G401 (cell line): ENCODE measurements at places on chromosomes 3 and 15.

DNA sequence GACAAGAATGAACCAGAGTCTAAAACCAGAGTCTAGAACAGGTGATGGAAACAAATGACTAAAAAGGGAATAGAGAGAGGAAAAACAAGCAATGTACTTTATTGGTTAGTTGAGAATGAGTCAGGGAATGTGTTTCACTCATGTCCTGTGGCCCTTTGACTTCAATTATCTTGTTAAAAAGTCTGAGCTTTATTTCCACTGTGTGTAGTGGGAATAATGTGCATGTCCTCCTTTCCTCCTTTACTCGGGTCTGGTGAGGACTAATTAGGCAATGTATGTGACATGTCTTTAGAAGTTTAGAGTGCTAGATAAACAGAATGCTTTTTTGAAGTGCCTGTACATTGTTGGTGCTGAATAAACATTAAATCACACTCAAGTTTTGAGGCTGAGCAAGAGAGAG, 21.3 kb downstream of the LSAMP start:
- DNase-seq = no peak

GRCh38 chr3:117567906-117568305, 858.3 kb downstream of the TUSC7 start:
- no peak for DNase-seq

- no peak for DNase-seq
Measured at GRCh38 chr3:30810625-30811024, 83.8 kb downstream of the GADL1 start.

DNA sequence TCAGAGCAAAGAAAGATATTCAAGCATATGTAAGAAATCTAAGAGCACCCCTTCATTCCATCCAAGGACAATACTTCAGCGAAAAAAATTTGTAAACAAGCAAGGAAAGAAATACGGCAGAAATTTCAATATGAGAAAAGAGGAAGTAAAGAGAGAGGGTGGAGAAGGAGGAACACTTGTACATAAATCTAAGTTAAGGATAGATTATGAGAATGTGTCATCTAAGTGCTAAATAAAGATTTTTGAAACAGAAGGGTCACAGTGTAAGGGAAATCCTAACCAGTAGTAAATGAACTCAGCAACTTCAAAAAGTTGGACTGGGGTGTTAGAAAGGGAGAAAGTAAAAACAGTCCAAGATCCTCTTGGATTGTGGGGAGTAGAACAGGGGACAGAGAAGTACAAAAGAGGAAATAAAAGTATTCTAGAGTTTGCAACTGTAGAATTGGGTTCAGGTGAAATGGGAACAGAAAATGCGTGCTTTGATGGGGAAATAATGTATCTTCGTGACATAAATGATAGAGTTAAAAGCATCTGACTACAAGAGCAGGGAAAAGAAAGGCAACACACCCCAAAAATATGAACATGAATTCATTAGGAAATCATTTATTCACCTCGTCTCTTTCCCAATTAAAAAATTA, 68.5 kb upstream of the ATP13A5 start:
- no peak for DNase-seq

DNA sequence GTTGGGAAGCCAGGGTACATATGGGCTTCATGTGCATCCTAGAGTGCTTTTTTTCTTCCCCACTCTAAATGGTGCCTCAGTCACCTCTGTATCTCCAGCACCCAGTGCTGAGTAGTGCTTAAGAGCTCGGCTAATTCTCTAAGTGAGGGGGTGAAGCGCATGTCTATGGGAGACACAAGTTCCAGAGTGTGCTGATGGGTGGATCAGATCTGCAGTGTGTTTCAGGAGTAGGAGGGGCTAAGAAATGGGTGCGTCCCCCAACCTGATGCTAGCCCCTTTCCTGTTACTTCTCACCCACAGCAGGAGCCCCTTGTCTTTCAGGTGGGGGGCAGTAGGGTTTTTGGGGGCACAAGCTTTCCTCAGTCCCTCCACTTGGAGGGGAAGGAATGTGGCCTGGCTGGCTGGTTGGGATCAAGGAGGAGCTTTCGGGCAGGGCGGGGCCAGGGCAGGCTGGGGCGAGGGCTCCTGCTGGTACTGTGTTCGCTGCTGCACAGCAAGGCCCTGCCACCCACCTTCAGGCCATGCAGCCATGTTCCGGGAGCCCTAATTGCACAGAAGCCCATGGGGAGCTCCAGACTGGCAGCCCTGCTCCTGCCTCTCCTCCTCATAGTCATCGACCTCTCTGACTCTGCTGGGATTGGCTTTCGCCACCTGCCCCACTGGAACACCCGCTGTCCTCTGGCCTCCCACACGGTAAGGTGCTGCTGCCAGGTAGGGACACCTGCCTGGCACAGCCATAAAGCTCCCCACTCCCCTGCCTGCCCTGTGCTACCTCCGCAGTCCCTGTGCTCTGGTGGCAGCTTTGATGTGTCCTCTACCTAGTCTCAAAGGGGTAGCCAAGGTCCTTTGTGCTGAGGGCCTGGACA, at the start of gene IL17RE:
Gene IL17RE (plus strand): TSS at position 477 of the 866 bp plus-strand sequence. CDS start 85 bp downstream, at position 562.
- peak; percentile 60 for DNase-seq

GRCh38 chr3:112685956-112686799, 45.2 kb upstream of the CCDC80 start:
- no peak for DNase-seq

DNA sequence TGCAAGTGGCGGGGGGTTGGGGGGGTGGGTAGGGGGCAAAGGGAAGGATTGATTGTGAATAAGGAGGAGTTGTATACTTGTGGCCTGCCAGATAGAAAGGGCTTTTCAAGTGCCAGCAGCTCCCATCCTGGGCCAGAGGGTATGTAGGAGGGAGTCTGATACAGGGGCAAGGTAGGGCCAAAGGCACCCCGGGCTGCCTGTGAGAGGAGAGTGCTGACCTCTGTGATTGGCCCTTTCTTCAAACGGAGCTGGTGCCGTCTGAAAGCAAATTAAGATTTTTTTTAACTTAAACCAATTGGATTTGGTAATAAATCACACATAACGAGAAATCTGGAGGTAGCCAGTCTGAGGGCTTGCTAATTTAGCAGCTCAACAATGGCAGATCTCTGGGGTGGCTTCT, 229.9 kb downstream of the THSD4 start:
- DNase-seq = no peak

DNA sequence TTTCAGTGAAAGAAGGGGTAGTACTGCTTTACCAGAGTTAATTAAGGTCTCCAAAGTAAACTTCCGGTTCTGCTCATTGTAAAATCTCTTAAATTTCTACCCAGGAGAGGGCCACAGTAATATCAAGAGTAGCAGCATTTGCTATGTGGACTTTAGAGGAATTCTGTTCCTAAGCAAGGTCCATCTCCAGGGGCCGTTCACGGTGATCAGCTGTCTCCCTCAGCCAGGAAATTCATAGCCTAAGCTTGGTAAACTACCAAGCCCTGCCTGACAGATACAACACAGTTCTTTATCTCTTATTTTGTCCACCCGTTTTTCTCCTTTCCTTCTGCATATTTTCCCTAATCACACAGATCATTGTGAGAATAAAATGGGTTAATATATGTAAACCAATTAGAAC, 2.3 kb downstream of the DUT start:
- no peak for DNase-seq

DNA sequence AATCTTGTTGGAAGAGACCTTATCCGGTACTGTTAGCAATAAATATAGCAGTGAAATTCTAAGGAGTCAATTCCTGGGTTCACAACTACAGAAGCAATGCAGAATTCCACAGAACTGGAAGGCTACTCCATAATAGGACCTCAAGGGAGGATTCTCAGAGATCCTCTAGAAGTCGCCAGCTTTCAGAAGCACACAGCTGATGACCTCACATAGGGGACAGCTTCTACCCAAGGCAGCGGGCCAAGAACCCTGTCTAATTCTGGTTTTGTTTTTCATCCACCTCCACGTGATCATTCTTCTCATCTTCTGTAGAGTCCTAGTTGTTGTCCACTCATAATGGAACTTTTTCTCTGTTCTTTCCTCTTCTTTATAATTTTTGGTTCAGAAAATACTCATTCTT, 99.4 kb downstream of the ERC2 start:
- peak; percentile 36 for DNase-seq

DNA sequence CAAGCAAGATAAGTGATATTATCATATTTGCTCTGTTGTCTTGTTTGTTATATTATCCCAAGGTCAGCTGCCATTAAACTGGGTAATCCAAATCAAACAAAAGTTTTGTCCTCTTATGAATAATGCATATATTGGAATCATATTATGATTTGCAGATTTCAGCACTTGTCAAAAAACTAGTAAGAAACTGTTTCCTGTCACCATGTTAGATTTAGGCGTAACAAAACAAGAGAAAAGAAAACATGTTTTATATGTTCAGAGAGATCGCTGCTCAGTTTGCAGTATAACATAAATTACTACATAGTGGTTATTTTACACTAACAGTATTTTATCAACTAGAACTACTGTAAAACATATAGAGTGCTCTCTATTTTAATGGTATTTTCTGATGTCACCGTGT, 123.4 kb upstream of the ICE2 start:
- DNase-seq = no peak

GRCh38 chr3:11736136-11736833, 92.6 kb upstream of the VGLL4 start:
- no peak for DNase-seq

GRCh38 chr3:101850246-101851051, 1.1 kb downstream of the NFKBIZ start:
- peak; percentile 41 for DNase-seq

DNA sequence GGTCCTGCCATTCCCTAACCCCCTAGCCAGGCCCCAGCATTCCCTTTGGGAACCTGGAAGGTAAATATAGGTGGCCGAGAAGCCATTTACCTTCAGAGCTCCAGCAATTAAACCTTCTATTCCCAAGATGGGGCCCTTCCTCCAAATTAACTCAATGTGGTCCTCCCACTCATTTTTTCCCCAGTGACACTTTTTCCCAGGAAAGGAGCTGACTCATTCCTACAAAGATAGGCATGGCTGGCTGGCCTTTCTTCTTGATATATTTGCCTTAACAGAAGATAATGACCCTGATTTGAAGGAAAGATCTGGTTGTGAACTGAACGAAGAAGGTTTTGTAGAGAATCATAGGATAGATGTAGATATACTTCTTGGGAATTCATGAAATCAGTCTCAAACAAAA, 279.0 kb upstream of the VEPH1 start:
- DNase-seq = no peak

- DNase-seq = no peak
Measured at GRCh38 chr3:66717806-66718205, 217.0 kb upstream of the LRIG1 start.

GRCh38 chr3:132840201-132840700, 118.0 kb upstream of the NPHP3 start:
- DNase-seq = no peak

DNA sequence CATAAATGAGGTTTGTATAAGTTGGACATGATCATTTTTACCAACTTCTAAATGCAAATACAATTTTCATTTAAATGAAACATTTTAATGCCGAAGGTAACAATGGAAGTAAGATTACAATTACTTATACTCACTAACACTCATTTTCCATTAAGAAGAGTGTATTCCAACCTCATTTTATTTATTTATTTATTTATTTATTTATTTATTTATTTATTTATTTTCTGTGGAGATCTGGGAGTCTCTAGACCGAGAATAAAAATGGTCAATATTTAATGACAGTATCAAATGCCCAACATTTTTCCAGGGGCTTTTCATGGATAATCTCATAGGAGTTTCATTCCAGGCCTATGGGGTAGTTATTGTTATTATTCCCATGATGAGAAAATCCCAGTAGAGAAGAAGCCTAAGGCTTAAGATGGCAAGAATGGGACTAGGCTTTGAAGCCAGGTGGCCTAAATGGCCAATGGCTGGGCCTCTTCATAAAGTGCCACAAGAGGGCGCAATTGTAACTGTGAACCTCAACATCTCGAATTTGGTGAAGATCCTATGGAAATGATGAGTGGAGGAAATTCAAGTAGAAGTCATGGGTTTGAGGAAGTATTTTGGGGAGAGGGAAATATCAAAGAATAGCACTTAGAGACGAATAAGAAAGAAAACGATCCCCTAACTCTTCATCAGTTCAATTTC, 21.3 kb downstream of the VGLL3 start:
- DNase-seq = peak; percentile 6

DNA sequence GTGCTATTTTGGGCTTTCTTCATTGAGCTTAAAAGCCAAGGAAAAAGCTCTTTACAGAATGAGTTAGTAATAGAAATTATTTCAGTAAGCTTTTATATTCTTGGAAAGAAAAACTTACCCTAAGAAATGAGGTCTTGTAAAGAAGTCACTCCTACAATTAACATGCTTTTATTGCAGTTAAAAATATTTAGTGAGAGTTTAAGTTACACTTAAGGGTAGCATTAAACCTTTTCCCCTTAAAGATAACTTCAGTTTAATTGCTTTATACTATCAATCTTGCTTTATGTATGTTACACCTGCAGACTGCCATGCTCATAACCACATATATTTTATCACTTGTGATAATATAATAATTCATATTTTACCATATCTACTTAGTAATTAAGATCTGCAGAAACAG, 426.2 kb downstream of the PLCL2 start:
- DNase-seq = no peak

DNA sequence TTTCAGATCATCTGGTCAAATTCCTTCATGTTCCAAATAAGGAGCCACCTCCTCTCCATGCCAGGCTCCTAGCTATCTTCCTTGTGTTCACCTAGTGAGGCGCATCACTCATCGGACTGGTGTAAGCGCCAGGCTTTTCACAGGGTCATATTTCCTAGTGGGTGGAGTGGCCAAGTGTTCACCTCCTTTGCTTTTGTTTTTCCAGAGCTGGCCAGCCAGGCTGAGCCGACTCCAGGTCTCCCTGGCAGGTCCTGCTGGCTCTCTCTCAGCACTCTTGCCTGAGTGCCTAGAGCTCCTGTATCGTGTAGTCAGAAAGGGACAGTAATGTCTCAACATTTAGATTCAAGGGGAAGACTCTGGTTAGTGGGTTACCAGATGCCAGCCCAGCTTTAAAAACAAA, 31.0 kb downstream of the HEG1 start:
- peak; percentile 17 for DNase-seq

DNA sequence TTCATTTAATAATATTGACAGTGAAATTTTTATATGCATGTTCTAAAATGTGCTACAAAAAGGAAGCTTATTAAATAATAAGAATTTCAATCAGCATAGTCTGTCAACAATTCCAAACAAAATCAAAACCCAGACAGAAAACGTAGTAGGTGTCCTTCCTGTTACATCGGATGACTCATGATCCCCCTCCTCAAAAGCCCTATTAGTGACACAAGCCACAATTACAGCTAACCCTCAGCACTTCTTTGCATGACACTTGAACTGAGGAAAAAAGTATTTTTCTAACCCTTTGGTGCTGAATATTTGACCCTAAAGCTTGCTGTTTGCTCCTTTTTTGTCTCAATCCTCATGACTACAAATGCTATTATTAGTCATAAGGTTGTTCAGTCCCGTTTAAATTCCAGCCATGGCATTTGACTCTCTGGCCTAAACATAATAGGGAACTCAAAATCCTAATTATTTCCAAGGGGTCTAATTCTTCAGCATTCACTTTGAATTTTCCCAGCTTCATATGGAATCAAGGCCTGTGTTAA, 78.1 kb downstream of the COL8A1 start:
- DNase-seq = no peak

DNA sequence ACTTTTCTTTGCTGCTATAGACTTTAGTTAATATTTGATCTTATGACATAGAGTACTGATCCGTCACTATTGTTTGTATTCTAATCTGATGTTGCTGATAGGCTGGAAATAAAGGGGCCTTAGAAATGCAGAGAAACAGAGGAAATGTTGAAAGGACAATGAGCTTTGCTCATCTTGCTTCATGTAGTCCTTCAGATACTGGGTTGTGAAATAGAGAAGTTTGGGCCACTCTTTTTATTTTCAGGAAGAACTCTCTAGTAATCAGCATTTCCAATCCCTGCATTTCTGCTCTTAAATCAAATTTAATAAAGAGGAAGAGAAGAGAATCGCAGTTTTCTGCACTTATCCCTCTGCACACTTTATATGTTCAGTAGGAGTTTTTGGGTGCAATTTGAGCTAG, 192.8 kb upstream of the THBS1 start:
- DNase-seq = no peak
